ENCODE measurements at places on chromosomes 12 and 14.

DNA sequence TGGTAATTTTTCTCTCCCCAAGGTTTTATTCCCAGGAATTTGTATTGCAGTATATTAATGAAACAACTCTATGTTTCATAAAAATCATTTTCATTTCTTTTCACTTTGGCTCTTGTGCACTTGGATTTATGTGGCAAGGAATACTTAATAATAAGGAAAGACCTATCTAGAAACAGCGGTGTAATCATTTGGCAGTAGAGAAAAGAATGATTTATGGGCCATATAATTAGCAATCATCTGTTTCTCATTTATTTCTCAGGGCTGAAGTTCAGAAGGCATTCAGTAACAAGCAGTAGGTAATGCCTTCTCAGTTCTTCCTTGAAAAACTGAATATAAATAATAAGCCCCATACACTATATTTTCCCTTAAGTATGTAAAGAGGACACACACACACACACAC, 172.6 kb downstream of the ANO4 start:
- no peak for DNase-seq

DNA sequence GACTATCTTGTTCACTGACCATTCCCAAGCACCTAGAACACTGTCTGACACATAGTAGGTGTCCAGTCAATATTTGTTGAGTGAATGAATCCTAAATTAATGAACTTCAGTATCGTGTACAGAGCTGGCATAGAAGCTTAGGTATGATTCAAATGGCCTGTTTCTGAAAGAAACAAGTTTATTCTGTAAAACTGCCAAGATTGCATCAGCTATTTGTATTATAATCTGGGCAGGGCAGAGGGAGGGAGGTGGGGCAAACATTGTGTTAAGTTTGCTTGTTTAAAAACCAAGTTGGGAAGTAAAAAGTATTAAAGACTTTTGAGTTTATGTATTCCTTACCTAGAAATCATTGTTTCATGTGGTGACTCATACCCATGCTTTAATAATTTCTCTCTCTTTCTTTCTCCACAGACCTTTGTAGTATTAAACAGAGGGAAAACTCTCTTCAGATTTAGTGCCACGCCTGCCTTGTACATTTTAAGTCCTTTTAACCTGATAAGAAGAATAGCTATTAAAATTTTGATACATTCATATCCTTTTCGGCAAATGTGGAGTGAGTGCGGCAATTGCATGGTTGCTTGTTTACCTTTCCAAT, 92.8 kb downstream of the SCN8A start:
- DNase-seq = no peak

- no peak for DNase-seq
Measured at GRCh38 chr14:68853749-68854148, 60.9 kb upstream of the ZFP36L1 start.

DNA sequence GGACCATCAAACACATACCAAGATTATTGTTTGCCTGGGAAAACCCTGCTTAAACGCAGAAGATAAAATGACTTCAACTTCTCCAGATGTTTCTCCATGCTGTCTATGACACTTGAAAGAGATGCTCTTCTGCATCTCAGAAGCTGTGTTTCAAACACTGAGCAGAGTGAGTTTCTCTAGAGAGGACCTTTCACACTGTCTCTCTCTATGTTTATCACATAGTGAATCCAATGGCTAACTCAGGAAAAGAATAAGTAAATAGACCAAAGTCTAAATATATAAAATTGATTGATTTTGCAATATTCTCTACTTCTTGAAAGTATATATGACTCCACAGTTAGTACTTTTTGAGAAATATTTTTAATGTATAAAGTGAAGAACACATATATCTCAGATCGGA, 325.6 kb upstream of the USP15 start:
- DNase-seq = no peak

DNA sequence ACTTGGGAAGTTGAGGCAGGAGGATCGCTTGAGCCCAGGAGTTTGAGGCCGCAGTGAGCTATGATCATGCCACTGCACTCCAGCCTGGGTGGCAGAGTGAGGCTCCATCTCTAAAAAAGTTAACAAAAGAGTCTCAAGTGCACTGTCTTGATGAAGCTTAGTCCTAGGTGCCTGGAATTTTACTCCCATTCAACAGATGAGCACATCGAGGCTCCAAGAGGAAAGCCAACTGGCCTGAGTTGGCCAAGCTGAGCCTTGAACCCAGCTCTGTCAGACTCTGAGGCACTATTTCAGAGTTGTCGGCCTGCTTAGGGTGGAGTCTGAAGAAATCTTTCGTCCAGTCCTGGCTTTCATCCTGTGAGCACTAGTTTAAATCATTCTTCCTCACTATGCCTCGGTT, 98.1 kb upstream of the MAP1LC3B2 start:
- no peak for DNase-seq

DNA sequence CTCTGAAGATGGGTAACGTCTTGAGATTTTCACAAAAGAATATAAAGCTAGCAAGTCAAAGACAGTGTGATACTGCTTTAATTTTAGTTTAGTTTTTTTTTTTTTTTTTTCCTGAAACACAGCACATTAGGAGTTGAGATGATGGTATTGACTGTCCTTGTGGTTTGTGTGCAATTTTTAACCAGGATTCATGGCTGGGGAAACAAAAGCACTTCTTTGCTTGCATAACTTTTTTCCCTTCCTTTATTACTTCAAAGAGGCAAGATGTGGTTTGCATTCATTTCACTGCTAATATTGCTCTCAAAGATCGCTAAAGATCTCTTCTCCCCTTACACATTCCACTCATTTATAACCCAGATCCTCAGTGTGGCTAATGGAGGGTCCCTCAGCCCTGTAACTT, 157.1 kb upstream of the PZP start:
- DNase-seq = no peak

- no peak for DNase-seq
Measured at GRCh38 chr12:24133384-24133783, 183.9 kb upstream of the SOX5 start.

DNA sequence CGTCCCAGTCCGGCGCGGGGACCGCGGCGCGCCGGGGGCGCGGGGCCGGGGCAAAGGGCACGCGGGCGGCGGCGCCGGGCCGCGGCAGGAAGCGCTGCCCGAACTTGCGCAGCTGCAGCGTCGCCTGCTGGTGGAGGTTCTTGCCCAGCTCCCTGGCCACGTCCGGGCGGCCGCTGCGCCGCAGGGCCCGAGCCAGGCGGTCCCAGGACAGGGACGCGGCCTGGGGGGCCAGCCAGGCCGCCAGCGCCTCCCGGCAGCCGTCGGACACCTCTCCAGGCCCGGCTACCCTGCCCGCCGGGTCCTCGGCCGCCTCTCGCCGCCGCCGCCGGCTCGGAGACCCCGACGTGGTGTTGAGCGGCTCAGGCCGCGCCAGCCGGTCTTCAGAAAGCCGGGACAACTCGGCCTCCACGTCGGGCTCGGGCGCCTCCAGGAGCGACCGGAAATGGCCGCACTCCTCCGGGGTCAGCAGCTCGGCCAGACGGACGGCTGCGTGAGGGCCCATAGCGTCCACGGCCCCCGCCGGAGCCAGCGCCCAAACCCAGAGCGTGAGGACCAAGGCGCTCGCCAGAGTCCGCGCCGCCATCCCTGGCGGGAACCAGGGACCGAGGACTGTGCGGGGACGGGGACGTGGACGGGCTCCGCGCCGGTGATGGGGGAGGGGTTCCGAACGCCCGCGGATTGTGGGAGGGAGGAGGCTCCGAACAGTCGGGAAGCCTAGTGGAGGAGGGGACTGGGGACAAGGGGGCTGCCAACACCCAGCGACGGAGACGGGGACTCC, 34.0 kb downstream of the FIGNL2 start:
- DNase-seq = peak; percentile 79

GRCh38 chr12:133181238-133181959, at the start of gene ZNF268:
Gene ZNF268, plus strand, starts transcription at chr12:133181495. Its CDS starts 503 bp downstream, at chr12:133181998.
- peak; percentile 94 for DNase-seq

GRCh38 chr12:14892726-14893505, 7.3 kb upstream of the MGP start:
- no peak for DNase-seq

GRCh38 chr12:101107032-101107763, 102.8 kb downstream of the SLC5A8 start:
- DNase-seq = no peak

DNA sequence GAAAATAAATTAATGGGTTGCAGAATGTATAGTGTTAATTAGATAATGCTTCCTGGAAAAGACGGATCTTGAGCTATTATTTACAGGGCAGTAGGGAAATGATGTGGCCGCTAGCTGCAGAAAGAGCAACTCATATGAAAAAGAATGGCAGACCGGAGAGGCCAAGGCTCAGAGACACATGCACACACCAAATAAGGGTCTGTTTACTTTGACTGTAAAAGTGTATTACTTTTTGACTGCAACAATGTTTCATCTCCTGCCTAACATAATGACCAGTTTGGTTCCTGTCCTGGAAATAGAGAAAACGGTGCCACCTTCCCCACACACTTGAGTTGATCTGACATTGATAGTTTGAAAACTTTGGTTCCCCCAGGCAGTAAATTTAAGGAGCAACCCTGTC, 290.9 kb downstream of the CACNA1C start:
- no peak for DNase-seq

DNA sequence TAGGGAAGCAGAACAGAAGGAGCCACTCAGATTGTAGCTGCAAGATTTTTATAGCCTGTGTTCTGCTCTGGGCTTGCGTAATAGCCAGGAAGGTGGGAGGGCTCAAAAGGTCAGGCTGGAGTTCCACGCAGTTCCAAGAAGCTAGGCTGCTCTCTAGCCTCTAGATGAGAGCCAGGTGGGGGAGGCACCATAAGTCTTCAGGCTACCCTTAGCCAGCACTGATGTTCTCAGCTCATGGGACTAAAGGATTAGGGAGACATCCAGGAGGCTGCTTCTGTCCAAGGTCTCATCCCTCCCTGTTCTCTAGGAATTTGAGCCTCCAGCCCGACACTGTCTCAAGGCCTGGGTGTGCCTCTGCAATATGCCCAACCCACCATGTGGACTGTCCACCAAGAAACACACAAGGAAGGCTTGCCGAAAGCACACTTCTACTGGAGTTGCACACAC, 1.7 kb downstream of the LMBR1L start:
- no peak for DNase-seq

- no peak for DNase-seq
Measured at GRCh38 chr14:58628406-58628805, 9.4 kb upstream of the DACT1 start.

DNA sequence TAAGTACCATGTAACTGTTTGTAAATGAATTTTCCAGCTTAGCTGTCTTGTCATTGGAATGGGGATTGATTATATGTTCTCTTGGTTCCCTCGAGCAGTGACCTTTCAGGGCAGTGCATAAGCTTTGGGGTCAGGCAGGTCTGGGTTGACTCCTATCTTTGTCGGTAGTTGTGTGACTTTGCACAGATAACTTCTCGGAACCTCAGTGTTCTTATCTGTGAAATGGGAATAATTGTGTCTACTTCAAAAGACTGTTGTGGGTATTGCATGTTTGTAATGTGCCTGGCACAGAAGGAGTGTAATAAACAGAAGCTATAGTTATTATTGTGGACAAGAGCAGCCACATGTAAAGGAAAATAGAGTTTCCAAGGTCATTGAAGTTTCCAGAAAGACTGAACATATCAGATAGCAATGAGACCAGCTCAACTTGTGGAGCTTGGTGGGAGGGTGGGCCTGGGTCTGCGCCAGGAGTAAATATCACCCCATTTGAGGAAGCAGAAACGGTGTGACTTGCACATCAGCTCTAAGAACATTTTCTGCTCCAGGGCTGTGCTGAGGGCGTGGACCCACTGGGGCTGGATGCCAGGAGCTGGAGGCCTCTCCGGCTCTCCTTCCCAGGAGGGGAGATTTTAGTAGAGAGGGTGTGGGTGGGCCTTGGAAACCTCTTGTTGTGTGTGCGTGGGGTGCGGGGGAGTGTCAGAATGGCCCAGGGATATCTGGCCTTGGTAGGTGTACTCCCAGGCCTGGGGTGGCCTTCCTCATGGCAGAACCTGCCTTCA, 19.7 kb downstream of the FOS start:
- no peak for DNase-seq

- peak; percentile 72 for DNase-seq
Measured at GRCh38 chr12:45729233-45730083, at the start of gene ARID2. Gene ARID2, plus strand, starts transcription at chr12:45729706. Its CDS starts 131 bp downstream, at chr12:45729837.

DNA sequence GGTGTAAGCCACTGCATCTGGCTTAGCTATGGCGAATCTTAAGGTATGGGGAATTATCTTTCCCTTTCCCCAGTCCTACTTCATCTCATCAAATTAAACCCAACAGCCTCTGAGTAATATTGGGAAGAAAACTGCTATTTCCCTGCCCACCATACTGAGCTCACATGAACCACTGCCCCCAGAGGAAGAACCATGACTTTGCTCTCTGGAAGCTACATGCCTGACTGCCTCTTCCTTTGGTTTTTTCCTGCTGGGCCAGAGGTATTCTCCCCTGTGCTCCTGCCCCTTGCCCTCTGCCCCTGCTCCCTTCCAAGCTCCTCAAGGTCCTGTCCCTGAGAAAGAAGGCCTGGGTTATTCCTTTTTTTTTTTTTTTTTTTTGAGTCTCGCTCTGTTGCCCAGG, 15.2 kb downstream of the RILPL2 start:
- no peak for DNase-seq

GRCh38 chr12:103586132-103586531, 941 bp upstream of the STAB2 start:
- DNase-seq = no peak

DNA sequence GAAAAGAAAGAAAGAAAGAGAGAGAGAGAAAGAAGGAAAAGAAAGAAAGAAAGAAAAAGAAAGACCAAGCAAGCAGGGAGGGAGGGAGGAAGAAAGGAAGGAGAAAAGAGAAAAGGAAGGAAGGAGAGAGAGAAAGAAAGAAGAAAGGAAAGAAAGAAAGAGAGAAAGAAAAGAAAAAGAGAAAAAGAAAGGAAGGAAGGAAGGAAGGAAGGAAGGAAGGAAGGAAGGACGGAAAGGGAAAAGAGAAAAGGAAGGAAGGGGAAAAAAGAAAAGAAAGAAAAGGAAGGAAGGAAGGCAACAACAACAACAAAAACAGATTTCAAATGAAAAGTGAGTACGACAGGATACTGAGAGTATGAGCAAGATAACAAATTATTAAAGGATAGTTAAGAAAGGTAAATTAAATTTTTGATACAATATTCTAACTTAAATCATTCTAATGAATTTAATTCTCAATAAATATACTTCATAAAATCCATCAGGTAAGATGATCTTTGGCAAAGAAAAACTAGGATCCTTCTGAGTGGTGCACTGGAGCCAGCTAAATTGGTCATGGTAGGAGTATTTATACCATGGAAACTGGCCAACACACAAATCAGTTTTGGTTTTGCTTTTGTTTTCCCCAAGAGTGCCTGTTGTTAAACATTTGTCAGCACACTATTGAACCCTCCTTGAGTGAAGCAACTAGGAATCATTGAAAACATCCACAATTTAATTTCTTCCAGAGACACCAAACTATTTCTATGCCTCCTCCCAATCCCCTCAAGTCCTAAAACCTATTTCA, 56.1 kb upstream of the DYRK2 start:
- no peak for DNase-seq

DNA sequence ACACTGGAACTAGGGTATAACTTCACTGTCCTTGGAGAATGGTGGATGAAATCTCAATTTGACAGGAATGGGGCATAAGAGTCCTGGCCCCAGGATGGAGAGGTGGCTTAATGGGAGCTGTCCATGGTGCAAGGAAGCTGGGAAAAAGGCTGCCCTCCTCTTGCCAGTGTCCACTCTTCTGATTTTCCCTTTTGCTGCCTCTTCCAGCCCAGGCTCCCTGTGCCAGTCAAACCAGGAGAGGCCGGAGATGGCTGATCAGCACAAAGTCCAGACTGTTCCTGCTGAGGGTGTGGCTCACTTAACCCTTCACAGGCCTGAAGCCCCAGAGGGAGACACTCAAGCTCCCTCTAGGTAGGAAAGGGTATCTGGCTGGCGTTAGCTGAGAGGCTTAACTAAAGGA, at the start of gene MYO1A:
Gene MYO1A (minus strand): TSS at position 240 of the 400 bp plus-strand sequence. CDS start 1,806 bp downstream, outside the sequence.
- DNase-seq = no peak
